ENCODE measurements at places on chromosomes 11 and 22.

- DNase-seq, result no peak
These were observed 76.0 kb downstream of the CACNA1I start for GRCh38 chr22:39646398-39647063.

- DNase-seq, result no peak
These were observed 37.9 kb downstream of the SREBF2 start for GRCh38 chr22:41870786-41871185.

GRCh38 chr11:94423507-94423906 lies 22.3 kb upstream of the GPR83 start:
- DNase-seq, result no peak

DNA sequence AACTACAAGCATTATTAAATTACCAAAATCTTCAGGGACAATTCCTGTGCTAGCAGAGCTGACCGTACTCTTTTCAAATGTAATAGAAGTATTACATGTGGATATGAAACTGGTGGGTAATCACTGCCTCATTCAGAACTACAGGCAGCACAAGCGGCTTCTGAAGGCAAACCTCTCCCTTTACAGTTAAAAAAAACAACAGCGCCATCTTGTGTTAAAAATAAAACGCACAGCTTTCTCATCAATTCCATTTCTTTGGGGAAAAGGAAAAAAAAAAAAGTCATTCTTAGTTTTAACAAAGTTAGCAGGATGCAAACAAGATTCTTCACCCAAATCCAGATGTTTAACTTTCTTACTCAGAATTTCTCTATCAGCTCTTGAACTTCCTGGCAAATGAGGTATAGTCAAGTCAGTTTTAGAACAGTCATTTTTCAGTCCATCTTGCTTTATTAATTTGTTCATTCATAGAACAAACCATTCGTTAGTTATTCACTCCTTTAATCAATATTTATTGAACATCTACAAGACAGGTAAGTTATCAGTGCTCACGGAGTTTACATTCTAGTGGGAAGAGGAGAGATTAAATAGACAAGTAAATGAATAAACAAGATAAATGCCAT lies 331.8 kb upstream of the MPPED2 start:
- DNase-seq, result no peak

DNA sequence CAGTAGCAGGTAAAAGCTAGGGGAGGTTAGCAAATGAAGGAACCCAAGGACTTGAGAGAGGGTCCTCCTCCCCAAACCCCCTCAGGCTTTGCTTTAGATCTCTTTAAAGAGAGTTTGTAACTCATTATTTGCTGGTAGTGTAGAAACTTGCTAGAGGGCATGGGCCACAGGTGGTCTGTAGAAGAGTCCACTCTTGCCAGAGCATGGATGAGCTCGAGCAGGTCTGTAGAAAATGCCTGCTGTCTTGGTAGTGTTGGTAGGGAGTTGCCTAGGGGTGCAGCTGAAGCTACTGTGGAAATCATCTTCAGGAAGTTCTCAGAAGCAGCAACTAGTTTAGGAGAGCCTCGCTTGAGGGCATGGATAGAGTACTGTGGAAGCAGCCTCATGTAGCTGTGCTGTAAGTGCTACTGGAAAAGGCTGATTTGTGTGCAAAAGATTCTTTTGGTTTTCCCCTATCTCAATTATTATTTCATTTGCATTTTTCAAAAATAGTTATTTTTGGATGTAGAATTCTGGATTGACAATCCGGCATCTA lies 104.3 kb downstream of the TMEM135 start:
- no peak for DNase-seq

DNA sequence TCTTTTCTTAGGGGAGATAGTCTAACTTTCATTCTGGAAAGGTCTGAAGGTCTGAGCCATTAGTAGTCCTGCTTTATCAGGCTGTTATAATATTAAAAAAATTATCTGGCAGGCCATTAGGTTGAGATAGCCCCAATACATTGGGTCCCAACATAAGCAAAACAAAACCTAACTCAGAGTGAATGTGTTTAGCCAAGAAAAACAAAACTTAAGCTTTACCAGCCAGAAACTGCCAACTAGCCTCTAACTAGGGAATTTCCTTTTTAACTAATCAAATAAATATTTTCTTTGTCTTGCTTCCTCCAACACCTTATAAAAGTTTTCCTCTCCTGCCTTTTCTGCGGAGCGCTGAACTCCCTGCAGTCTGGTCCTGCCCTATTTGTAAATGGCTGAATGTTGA lies 1137.7 kb upstream of the CNTN5 start:
- no peak for DNase-seq

Data from ecto neural progenitor cell (in vitro differentiated cells).